ENCODE measurements at places on chromosomes 16 and 17.

- DNase-seq = peak; percentile 55
Measured at GRCh38 chr16:47732523-47733111, 271.5 kb downstream of the PHKB start.

DNA sequence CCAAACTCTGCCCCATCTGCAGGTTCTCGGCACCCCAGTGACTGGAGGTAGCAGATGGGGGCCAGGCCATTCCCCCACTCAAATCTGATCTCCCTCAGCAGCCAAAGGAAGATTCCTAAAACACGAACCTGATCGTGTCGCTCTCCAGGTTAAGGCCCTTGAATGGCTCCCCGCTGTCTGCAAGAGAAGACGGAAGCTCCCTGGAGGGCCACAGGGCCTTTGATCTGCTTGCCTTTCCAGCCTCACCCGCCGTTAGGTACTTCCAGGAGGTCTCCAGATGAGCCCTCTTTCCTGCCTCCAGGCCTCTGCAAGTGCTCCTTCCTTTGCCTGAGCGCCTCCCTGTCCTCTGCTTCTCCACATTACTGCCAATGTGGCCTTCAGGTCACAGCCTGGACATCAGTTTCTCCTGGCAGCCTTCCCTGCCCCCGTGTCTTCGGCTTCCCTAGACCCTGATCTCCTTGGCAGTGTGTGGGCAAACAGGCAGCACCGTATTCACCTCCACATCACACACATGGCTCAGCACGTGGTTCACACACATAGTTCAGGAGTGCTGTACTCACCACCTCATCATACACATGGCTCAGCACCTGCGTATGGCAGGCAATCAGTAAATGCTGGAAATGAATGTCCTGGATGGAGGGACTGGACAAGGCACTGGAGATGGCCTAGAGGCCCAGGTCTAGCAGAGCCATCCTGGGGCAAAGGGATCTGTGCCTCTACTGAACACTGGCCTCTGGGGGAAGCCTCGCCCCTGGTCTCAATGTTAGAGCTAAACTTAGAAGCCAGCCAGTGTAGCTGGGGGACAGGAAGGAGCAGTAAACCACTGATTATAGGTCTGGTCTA lies 26.4 kb upstream of the MRPS23 start:
- no peak for DNase-seq

- DNase-seq = no peak
Measured at GRCh38 chr17:9116311-9116835, 95.1 kb downstream of the NTN1 start.

DNA sequence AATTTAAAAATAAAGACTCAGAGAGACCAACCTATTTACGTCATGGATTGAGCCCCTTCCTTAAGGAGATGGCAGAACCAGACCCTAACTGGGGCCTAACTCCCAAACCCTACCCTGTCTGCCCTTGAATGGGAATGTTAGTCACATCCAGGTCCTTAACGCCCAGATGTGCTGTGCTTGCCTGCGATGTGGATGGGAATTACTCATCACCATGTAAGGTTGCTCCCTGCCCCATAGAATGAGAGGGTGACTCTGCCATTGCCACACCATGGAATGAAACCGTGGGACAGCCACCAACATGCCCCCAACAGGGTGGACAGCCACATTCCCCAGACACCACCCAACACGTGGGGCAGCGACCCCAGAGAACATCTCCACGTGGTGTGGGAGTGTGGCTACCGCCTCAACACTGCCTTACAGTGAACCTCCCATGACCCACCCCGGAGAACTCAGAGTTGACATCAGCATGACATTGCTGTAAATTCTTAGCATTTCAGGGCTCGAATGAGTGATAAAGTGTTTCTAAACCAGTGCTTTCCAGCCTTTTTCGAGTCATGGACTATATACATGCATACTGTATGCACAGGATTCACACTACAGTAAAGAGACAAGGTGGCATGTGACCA lies 31.8 kb downstream of the SCNN1B start:
- no peak for DNase-seq

GRCh38 chr17:75764417-75764710 lies 628 bp downstream of the GALK1 start:
- no peak for DNase-seq

DNA sequence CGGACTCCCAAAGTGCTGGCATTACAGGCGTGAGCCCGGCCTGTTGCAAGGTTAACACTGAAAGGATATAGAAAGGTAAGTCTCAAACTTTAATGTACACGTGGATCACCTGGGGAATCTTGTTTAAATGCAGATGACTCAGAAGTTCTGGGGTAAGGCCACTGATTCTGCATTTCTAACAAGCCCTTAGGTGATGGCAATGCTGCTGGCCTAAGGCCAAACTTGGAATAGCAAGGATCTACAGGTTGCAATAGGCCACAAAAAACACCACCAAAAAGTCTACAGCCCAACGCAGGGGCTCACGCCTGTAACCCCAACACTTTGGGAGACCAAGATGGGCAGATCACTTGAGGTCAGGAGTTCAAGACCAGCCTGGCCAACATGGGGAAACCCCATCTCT lies 4.2 kb downstream of the CMTM4 start:
- no peak for DNase-seq

GRCh38 chr17:66689221-66689620 lies 145.7 kb upstream of the CACNG5 start:
- no peak for DNase-seq

DNA sequence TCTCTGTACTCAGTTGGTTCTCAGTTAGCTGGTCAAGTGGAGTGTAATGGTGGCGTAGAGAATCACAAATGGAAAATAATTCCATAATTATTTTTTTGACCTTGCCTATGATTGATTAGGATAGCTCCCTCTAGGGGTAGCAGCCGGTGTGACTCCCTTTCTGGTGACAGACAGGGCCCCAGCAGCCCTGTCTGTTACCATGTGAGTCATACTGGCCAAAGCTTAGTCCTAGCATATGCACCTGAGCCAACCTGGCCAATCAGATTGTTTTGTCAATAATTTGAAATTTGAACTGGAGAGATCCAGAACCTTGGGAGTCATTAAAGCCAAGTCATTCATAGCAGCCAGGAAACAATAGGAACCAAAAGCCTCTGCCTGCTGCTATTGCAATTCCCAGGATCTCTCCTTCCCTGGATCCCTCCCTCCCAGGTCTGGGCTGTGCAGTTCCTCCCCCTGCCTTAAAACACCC lies 5.6 kb downstream of the PNPO start:
- DNase-seq = peak; percentile 90

DNA sequence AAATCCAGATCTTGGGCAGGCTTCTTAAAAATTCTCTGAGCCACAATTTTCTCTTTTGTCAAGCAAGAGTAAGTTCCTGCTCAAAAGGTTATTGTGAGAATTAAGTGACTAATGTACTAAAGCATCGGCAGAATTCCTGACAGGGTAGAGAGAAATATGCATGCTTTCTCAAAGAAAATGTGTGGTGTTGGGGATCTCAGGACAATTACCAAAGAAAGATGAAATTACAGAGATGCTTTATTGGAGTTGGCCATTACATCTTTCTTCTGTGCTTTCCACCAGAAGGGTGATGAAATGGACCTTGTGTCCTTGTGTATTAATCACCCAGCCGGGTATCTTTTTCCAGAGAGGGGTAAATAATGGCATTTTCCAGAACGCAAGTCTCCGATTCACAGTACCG lies 1.7 kb upstream of the USP43 start:
- no peak for DNase-seq

DNA sequence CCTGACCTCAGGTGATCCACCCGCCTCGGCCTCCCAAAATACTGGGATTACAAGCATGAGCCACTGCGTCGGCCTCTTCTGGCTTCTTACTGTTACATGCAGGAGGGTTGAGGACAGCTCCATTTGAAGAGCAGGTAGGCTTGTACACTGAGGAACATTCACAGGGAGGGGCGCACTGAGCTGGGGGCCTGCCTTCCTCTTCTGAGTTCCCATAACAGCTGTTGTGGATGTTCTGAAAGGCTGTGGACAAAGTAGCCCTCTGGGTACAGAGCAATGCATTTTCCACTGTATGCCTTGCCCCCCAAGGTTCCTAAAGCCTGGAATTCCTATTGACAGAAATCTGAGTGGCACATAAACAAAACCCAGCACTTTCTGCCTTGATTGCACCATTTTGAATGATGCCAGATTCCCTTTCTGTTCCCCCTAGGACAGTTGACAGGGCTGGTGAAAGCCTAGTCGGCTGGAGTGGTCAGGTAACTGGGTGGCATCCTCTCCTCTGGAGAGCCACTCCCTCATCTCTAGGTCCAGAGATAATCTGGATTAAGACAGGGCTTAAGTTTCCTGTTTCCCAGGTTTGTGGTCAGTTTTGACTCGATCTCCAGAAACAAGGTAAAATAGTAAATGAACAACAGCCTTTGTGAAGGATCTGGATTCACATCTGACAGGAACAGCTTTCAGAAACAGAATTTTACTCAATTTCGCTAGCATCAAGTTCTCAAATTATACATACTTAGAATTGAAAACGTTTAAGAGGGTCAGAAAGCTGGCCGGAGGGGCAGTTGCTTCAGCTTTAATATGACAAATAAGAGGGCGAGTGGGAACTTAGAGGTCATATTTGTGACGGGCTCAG lies 1.3 kb upstream of the CDK5R1 start:
- no peak for DNase-seq

DNA sequence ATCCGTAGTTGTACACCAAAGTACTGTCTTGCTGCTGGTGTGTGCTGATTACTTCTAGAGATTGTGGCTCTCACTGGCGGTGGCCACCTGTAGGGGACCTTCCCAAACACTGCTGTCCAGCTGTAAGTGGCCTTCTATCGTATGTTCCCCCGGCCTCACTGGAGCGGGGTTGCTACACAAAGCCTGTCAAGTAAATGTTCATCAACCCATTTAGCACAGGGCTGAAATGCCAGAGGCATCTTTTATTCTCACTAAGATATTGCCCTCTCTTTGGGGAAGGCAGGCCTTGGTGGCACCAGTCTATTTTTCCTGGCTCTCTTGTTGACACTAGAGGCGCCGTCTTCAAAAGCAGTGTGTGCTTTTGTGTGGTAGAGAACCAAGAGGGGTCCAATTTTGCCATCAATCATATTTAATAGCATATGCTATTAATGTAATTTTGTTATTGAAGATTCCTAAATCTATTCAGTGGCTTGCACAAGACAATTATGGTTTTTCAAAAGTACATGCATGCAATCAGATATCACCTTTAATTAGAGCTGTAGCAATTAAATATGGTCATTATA lies 514.4 kb upstream of the SALL1 start:
- no peak for DNase-seq

DNA sequence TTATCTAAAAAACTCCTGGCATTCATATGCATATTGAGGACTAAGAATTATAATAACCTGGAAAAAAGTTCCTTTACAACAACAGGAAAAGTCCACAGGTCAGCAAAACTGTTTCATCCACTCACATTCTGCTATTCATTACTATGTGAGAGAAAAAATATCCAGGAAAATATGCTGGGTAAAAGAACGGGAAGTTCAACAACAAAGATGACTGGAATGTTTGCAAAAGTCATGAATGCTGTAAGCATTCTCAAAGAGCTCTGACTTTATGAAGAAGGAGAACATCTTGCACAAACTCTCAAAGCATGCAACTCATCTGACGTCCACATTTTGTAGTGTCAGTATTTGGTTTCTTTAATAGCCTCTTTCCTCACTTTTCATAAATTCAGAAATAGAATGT lies 56.9 kb upstream of the ALDH3A1 start:
- DNase-seq = no peak

DNA sequence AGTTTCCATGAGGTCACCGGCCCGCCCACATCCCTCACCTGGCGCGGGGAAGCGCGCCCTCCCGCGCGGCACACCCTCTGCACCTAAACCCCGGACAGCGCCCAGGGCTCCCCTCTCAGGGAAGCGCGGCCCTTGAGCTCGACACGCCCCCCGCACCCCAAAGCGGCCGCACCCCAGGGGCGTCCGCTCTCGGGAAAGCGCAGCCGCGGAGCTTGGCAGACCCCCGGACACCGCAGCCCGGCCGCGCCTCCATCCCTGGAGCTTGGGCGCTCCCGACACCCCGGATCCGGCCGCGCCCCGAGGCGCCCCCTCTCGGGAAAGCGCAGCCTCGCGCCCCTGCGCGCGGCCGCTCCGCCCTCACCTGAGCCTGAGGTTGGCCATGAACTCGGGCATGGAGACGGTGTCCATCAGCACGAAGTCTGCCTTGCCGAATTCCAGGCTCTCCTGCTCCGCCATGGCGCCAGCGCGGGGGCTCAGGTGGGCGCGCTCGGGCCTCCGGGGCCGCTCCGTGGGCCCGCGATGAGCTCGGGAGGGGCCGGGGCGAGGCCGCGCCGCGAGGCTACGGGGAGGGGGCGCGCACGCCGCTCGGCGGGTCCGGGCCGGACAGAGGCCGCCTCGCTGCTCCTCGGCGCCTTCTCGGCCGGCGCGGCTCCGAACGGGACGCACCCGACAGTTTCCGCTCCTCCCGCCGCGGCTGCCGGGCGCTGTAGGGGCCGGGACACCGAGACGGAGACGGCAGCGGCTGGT lies at the start of gene MYO1D:
MYO1D (minus strand) TSS at position 708 of the 747 bp plus-strand sequence; CDS start at position 456, 252 bp downstream.
- DNase-seq = peak; percentile 85

DNA sequence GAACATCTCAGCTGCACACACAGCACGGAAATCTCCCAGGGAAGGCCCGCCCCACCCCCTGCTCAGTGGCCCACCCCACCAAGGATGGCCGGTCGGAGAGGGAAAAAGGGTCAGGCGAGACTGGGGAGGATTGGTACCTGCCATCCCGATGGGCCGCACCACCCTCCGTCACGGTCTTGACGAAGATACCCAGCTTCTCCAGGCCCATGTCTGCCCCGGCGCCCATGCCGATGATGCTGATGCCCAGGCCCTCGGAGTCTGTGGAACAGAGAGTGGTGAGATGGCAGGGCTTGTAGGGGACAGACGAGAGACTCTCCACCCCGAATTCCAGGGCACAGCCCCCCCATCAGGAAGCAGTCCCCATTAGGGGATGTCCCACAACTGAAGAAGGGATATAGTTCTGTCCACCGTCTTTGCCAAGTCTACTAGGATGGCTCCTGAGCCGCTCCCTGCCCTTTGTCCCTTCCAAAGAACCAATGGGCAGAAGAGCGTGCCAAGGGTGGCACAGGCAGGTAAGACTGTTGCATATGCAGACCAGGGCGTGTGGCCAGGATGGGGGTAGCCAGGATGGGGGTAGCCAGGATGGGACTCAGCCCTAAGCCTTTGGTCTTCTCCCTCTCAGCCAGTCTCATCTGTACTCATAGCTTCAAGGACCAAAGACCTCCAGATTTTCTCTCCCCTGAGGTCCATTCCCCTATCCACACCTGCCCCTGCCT lies 6.9 kb downstream of the PPP1R9B start:
- no peak for DNase-seq

- no peak for DNase-seq
Measured at GRCh38 chr16:71796501-71797097, 12.0 kb downstream of the AP1G1 start.

GRCh38 chr16:49986351-49987124 lies 38.5 kb upstream of the CNEP1R1 start:
- no peak for DNase-seq

- no peak for DNase-seq
Measured at GRCh38 chr16:48895142-48895541, 285.2 kb upstream of the N4BP1 start.

GRCh38 chr17:8162997-8163977 lies 539 bp upstream of the VAMP2 start:
- peak; percentile 38 for DNase-seq

Data from activated CD4-positive, alpha-beta T cell treated with anti-CD3 and anti-CD28 coated beads for 48 hours (primary cell).